ENCODE measurements at places on chromosomes 1 and 21. TPM values are rescaled to one million over a fixed set of nuclear protein-coding genes. Genes with fewer than 3 reads are reported as not detected.

TMPRSS2 gene
- polyA plus RNA-seq: not detected

DNA sequence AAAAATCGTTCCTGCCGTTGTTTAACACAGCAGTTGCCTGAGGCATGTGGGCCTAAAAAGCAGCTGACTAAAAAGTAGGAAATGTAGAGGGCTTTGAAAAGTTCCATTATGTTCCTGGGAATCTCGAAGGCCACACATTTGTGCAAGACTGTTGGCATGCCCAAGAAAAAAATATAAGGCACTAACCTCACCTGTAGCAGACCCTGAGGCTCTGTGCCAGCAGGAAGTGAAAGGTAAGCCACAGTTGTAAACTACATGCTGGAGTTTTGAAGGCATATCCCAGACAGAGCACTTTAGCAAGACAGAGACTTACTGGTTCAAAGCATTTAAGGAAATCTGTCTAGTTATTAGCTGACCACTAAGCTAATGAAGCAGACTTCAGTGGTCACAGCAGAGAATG, 52.7 kb downstream of the TRMT1L start:
- DNase-seq: no peak

OPRD1 gene
- polyA plus RNA-seq: 0.59 TPM

GRCh38 chr1:101165954-101166353, 70.9 kb upstream of the S1PR1 start:
- no peak for DNase-seq

PLPPR4 gene
- polyA plus RNA-seq: 13.0 TPM

ZMYM1 gene
- polyA plus RNA-seq: 13.6 TPM

- no peak for DNase-seq
These were observed 26.6 kb downstream of the SLX9 start for GRCh38 chr21:44966135-44967081.

DNA sequence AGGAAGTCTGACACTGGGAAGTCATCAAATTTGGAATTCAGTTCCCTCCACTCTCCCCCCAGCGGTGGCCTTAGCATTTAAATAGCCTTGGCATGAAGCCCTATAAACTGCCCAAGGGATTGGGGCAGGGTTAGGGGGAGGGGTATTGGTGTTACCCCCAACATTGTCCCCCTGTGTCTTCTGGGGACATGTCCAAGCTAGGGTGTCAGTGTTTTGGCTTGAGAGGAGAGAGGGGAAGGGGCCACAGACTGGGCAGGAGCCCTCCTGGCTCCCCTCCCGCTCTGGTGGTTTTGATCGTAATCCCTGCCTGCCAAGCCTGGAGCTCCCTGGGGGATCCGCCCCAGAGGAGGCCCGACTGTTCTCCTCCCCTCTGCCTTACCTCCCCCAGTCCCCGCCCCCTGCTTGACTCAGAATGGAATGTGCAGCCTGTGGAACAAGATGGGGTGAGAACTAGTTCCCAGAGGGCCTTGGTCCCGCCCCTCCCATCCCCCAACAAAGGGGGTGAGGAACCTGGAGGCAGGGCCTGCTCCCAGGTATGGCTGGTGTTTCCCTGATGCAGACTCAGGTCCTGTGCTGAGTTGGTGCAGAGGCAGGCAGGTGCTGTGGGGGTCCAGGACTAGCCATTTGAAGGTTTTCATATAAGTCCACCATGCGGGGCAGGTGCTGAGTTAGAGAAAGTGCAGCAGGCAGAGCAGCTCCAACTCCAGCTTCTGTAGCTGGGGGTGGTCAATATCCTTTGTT, 7.4 kb downstream of the SOX13 start:
- DNase-seq: peak; percentile 30

VAV3 gene
- 6.4 TPM for polyA plus RNA-seq

OSCP1 gene
- polyA plus RNA-seq: 7.0 TPM

Data from muscle of back (tissue), 13 donors.